ENCODE measurements at places on chromosomes 4 and X. TPM values are rescaled to one million over a fixed set of nuclear protein-coding genes. Genes with fewer than 3 reads are reported as not detected.

TMPRSS11A gene
- total RNA-seq: not detected

TSC22D3 gene
- 20.5 TPM for total RNA-seq

MAGEC3 gene
- not detected for total RNA-seq

SPINK2 gene
- total RNA-seq: not detected

STARD8 gene
- total RNA-seq: 1.8 TPM

CAPN6 gene
- total RNA-seq: not detected

SNX25 gene
- 7.4 TPM for total RNA-seq

IL2RG gene
- 0.54 TPM for total RNA-seq

MAGEA12 gene
- total RNA-seq: 0.16 TPM

GDPD2 gene
- not detected for total RNA-seq

IRS4 gene
- total RNA-seq: not detected

BEX1 gene
- total RNA-seq: not detected

CYSLTR1 gene
- not detected for total RNA-seq

RAB9A gene
- 41.1 TPM for total RNA-seq

SLC9A7 gene
- 15.6 TPM for total RNA-seq

DMRTC1B gene
- total RNA-seq: not detected

USP17L10 gene
- total RNA-seq: not detected

AADAT gene
- total RNA-seq: 9.1 TPM

PABPC4L gene
- 0.16 TPM for total RNA-seq

HELT gene
- total RNA-seq: not detected

ANXA10 gene
- total RNA-seq: 3.8 TPM

PIN4 gene
- 60.9 TPM for total RNA-seq

All from A549 treated with DMSO at 1 μM for 4 hours (cell line).